ENCODE measurements at places on chromosomes 5 and 9.

DNA sequence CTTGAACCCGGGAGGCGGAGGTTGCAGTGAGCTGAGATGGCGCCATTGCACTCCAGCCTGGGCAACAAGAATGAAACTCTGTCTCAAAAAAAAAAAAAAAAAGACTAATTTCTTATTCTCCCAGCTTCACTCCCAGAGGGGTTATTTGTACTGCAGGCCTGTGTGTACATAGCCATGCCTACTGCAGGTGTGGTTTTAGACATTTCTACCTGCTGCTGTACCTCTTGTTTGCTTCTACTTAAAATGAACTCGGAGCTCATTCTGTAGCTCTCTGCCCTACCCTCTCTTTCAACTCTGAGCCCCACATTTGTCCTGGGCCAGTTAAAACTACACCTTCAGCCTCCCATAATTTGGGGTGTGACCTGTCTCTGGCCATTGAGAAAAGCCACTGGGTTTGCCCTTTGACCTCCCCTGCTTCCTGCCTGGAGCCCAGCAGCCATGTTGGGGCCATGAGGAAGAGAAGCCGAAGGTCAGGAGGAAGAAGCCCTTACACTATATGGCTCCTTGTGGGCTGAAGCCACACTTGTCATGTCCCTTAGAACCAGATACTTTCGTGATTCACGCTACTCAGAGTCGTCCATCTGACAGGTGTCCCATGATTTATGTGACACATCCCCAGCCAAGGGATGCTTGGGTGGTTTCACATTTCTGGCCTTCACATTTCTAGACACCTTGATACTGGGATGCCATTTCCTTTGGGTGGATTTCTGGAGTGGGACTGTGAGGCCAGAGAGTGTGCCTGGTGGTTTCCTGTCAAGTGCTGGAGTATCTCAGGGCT lies 9.4 kb upstream of the CARD19 start:
- DNase-seq, result no peak

GRCh38 chr5:98217138-98217537 lies 556.3 kb upstream of the RGMB start:
- DNase-seq, result no peak

DNA sequence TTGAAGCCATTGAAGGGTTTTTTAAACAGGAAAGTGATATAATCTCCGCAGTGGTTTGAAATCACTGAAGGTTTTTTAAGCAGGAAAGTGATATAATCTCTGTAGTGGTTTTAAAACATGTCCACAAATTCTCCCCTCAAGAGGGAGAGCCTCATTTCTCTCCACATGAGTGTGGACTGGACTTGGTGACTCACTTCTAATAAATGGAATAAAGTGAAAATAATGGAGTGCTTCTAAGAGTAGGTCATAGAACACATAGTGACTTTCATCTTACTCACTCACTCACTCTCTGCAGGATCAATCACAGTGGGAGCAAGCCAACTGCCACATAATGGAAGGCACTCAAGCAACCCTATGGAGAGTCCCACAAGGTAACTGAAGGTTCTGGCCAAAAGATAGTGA lies 12.0 kb downstream of the CTNNAL1 start:
- no peak for DNase-seq

- DNase-seq, result no peak
Measured at GRCh38 chr5:173549644-173550043, 66.8 kb downstream of the BOD1 start.

- DNase-seq, result no peak
Measured at GRCh38 chr9:136084063-136084944, 10.8 kb downstream of the NACC2 start.

DNA sequence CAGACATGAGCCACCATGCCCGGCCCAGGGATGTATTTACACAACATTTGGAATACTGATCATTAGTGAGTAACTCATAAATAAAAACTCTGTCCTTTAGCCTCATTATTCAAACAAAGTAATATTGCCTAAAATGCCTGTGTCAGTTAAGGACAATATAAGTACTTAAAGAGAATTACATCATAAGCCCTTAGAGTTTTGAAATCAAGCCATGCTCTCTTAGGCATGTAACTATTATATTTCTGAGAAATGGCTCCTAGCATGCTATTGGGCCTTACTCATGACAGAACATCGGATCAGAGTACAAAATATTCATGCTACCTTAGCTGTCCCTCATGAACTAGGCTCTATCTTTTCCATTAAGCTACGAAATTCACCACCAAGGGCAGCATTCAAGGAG lies 309.3 kb downstream of the CHSY3 start:
- no peak for DNase-seq

- DNase-seq, result no peak
Measured at GRCh38 chr5:116291271-116291670, 206.4 kb downstream of the COMMD10 start.

DNA sequence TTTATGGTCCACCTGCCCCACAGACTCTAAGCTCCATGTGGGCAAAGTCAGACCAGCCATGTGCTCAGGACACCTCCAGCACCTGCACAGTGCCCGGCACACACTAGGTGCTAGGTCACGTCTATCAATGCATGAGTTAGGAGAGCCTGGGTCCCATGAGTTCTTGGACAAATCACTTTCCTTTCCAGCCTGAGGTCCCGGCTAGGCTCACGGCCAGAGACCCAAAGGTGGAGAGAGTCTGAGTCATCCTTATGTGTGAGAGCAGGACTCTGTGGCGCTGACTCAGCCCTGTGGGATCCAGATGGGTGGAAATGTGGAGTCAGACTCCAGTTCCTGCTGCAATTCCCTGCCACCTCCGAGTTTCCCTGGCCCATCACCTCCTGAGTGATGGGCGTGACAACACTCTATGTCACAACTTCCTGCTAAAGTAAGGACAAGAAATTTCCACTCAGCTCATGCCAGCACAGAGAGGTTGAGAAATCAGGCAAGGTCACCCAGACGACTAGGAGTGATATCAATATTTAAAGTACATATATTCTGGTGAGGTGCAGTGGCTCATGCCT lies 2.5 kb upstream of the ST6GALNAC4 start:
- peak; percentile 84 for DNase-seq

- peak; percentile 87 for DNase-seq
Measured at GRCh38 chr5:149731617-149732323, 1.7 kb downstream of the PPARGC1B start.

DNA sequence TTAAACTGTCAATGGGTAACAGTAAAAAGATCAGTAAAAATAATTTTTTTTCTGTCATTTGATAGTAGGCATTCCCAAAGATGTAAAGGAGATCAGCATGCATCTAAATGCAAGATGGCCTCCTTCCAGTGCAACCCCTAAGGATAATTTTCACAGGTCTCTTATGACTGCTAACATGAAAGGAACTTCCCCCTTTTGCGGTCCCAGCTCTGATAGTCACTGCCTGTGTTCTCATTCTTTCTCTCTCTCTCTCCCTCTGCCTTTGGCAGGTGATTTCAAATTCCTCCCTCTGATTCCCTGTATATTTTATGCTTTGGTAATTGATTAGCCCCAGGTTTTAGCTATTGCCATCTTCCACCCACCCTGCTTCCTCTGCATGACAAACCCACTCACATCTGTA lies 8.9 kb downstream of the SPINK14 start:
- no peak for DNase-seq

DNA sequence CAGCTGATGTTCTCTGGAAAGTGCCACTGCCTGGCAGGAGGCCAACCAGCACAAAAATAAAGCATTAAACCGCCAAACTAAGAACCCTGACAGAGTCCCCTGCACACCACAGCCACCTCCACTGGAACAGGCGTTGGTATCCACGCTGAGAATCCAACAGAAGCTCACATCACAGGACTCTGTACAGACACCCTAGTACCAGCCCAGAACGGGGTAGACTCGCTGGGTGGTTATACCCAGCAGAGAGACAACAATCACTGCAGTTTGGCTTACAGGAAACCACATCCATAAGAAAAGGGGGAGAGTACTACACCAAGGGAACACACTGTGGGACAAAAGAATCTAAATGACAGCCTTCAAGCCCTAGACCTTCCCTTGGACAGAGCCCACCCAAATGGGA lies 15.0 kb upstream of the POU5F2 start:
- no peak for DNase-seq

- DNase-seq, result no peak
Measured at GRCh38 chr5:173310861-173311785, 17.1 kb downstream of the STC2 start.

DNA sequence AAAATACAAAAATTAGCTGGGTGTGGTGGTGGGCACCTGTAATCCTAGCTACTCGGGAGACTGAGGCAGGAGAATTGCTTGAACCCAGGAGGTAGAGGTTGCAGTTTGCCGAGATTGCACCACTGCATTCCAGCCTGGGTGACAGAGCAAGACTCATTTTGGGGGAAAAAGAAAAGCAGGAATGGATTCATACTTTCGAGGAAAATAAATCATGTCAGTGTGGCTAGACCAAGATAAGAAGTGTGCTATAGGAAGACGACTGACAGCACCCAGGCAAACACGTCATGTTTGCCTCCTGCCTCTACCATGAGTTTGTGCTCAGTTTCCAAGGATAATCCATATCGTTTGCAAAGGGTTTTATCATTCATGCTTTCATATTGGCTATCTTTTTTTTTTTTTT lies 19.3 kb upstream of the ATOSB start:
- DNase-seq, result no peak

- no peak for DNase-seq
Measured at GRCh38 chr9:5375790-5376477, 36.3 kb upstream of the RLN1 start.

- peak; percentile 48 for DNase-seq
Measured at GRCh38 chr5:18745988-18746615, 1111.8 kb downstream of the TAF11L14 start.

DNA sequence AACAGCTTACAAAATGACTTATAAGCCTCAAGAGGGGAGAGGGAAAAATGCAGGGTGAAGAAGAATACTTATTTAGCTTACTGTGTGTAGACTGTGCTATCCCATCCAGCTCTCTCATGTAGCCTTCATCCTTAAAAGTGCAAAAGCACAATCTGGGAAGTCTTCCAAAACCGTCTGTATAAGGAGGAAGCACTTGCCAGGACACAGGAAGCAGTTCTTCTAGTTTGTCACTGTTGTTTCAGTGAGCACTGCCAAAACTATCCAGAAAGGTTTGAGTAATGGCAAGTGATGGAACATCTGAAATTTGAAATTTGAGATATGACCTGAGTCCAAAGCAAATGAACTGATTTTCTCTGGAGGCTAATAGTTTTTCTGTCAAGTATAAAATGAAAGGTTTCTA lies 140.8 kb upstream of the ISL1 start:
- DNase-seq, result no peak

- no peak for DNase-seq
Measured at GRCh38 chr5:161311965-161312364, 234.6 kb downstream of the GABRB2 start.

DNA sequence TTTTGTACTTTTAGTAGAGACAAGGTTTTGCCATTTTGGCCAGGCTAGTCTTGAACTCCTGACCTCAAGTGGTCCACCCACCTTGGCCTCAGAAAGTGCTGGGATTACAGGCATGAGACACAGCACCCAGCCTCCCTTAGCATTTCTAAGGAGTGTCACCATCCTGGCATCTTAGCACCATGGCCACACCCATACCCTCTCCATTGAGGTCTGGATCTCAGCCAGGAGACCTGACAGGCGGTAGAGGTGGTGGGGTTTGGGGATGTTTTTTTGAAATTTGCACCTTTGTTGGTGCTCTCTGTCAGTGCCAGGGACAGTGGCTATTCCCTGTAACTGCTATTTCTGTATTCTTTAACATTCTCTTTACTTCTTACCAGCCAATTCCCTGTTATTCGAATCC lies 72.5 kb downstream of the TRIM36 start:
- no peak for DNase-seq

DNA sequence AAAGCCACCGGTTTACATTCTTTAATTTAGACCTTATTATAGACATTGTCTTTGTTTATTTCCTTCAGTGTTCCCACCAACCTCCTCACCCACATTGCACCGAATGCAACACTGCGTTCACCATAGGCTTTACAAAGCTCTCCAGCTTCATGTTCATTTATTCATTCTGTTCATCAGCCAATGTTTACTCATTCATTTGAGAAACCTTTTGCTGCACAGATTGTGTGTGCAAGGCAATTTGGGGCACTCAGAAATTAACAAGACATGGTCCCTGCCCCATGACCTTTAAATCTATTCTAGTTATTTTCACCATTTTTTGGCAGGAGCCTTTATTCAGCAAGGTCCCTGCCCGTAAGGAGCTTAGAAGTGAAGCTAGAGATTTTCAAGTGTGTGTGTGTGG lies 70.9 kb upstream of the RARS1 start:
- DNase-seq, result no peak

- DNase-seq, result peak; percentile 48
Measured at GRCh38 chr5:10409504-10409903, 32.2 kb upstream of the ROPN1L start.

- no peak for DNase-seq
Measured at GRCh38 chr5:171966964-171967363, 39.5 kb downstream of the FBXW11 start.

- DNase-seq, result peak; percentile 0
Measured at GRCh38 chr9:24817756-24818155, 272.1 kb upstream of the IZUMO3 start.

- DNase-seq, result no peak
Measured at GRCh38 chr9:92278110-92278509, 15.4 kb downstream of the IARS1 start.

- no peak for DNase-seq
Measured at GRCh38 chr9:23812673-23813072, 13.4 kb downstream of the ELAVL2 start.

DNA sequence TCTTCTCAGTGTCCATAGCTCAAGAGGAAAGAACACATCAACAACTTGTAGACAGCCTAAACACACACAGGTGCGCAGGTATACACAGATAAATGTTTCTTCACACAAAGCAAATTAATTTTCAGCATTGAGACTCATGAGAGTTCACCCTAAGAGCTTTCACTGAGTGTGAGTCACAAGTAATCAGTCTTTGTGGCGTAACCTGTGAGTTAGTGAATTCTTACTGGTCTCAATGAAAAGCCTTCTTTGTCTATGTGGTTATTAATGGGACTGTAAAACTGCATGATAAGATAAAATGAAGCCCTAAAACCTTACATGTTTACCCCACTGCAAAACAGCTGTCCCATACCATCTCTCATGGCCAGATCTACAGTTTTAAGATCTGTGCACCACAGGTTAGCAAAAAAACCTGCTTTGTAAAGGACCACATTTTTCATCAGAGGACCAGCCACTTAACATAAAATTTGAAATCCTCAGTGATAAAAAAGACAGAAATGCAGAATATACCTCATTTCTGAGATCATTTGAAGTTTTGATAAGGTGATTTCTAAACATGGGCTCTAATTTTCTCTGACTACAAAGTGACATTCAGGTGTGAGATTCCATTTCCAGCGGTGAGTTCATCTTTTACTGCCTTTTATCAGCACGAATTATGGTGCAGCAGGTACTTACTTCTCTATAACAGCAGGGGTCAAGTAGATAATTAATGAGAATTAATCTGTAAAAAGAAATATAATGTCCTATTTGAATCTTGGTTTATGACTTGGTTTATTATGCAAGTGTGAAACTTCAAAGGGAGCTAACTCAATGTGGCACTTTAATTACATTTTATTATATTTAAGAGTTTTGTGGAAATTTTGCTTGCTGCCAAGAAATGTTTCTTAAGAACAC lies 335.7 kb upstream of the PIK3R1 start:
- no peak for DNase-seq

Measured in HL-60 (cell line).